Fibroblast of skin of scalp (primary cell): ENCODE measurements at places on chromosomes 3 and 15.

GRCh38 chr3:171932153-171932611 is 89.0 kb downstream of the TMEM212 start:
- DNase-seq: no peak

DNA sequence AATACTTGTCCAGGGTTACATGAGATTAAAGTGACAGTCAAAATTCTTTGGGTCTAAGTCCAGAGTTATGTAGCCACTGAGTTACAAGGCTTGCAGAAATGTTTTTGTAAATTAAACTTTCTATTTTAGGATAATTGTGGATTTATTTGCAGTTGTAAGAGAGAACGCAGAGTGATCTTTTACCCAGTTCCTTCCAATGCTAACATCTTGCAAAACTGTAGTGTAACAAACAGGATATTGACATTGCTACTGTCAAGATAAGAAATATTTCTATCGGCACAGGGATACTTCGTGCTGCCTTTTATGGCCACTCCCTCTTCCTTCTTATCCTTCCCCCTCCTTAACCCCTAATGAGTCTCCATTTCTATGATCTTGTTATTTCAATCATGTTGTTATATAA is 1022.9 kb downstream of the MCTP2 start:
- DNase-seq: no peak

DNA sequence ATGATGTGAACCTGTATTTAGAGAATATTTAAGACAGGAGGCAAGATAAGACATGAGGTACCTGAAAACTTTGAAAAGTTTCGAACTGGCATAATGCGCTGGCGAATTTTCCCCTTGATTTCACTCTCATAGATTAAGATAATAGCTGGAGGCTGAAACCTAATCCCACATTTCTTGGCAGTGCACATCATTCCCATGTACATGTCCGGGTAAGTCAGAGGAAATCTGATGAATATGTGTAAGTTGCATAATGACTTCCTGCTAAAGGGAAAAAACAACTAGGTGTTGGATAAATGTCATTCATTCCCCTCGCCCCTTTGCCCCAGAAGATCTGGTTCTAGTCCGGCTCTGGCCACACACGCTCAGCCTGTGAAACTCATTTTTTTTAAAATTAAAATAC is 3.6 kb downstream of the CEP19 start:
- no peak for DNase-seq

- peak; percentile 88 for DNase-seq
These were observed 78.4 kb downstream of the PLSCR2 start for GRCh38 chr3:146390957-146391356.

DNA sequence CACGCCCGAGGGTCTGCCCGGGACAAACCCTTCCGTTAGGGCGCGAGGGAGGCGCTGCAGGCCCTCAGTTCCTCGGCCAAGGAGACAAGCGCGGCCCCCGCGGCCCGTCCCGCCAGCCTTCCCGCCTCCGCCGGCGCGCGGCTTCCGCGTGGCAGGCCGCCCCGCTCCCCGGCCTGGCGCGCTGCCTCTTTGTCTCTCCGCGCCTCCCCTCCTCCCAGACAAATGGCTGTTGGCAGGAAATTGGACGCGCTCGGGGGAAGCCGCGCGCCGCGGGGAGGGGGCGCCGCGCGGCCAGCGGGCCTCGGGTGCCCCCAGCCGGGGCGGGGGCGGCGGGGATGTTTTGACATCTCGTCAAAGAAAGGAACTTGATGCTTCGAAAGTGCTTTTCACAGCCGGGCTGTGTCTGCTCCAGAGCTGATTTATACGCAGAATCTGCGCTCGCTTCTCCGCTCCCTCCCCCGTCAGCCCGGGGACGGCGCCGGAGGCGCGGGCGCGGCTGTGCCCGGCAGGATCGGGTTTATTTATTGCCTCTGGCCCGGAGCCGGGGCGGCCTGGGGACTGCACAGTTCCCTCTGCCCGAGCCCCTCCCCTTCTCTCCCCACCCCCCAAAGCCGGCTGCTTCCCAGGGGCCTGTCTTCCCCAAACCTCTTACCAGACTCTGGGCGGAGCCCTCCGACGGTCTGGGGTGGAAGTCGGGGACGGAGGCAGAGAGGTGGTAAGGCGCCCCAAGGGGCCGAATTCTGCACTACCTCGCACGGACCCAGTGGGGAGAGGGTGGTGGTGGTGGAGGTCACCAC is 20.7 kb downstream of the SHF start:
- DNase-seq: peak; percentile 90

DNA sequence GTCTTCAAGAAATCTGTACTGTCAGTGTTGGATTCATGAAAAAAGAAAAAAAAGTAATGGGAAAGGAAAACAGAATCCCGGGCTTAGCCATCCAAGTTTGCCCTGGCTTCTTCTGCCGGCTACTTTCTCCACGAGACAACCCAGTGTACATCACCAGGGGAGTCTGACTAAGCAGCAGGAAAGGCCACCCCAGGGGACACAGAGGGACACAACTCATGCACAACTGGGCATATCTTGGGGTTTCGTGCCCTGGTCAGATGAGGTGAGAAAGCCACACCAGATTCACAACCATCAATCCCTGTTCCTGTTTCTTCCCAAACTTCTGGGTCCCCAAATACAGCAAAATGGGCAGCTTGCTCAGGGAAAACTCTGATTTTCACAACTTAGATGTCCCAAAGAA is 33.2 kb downstream of the ADAMTS17 start:
- DNase-seq: peak; percentile 0

- peak; percentile 70 for DNase-seq
These were observed 86.9 kb downstream of the SEMA5B start for GRCh38 chr3:122940628-122941086.

DNA sequence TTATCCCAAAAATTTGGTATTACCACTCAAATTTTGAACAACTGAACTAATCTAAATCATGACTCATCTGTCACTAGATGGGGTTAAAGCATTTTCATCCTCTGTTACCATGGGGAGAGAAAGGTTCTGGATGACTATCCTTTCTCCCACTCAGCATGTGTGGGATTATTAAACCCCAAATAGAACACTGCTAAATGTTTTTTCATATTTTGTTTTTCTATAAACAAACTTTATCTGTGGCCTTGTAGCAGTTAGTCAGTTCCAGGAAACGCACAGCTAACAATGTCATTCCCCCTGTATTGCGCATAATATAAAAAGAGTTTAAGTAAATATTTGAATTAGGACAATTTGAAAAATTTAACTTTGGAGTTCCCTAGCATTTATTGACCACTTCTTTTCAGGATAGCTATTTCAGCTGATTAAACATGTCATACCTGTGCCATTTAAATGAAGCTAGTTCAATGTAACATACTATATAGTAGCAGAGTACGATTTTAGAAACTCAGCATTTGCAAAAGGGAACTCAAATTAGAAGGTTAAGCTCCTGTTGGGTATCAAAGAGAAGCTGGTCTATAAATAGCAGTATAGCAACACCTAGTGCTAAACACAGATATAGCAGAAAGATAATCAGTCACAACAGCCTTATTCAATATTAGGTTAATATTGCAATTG is 9.2 kb upstream of the TMEM212 start:
- DNase-seq: peak; percentile 66

- no peak for DNase-seq
These were observed 1.7 kb upstream of the CD47 start for GRCh38 chr3:108092501-108092900.

GRCh38 chr15:28943146-28943545 is 57.4 kb downstream of the APBA2 start:
- DNase-seq: no peak

- DNase-seq: no peak
These were observed 545.8 kb upstream of the ADAMTS9 start for GRCh38 chr3:65233561-65233960.
